ENCODE measurements at places on chromosomes 11 and 22.
A peak's percentile ranks its signal among the peaks of the same experiment; 100 is the strongest.

DNA sequence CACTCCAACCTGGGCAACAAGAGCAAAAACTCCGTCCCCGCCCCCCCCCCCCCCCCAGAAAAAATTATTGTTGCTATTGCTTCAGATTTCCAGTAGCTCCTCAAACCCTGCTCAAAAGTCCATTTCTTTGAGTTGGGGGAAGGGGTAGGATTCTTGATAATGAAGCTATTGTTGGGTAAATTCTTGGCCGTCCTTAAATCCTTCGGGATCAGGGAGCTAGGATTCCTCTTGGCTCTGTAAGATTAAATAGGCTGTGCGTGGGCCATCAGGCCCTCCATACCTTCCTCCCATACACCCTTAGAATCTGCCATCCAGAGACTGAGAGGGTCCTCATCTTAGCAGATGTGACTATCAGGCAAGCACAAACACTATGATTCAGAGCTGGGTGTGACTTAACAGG, 16.4 kb downstream of the YWHAH start:
- DNase-seq = no peak

- no peak for DNase-seq
Observed at GRCh38 chr11:72824811-72825505, 10.7 kb downstream of the ATG16L2 start.

- DNase-seq = no peak
Observed at GRCh38 chr11:11036848-11037732, 179.2 kb upstream of the ZBED5 start.

- no peak for DNase-seq
Observed at GRCh38 chr11:35163702-35164496, 24.9 kb downstream of the CD44 start.

- DNase-seq = no peak
Observed at GRCh38 chr22:40210818-40211217, 33.1 kb downstream of the TNRC6B start.

DNA sequence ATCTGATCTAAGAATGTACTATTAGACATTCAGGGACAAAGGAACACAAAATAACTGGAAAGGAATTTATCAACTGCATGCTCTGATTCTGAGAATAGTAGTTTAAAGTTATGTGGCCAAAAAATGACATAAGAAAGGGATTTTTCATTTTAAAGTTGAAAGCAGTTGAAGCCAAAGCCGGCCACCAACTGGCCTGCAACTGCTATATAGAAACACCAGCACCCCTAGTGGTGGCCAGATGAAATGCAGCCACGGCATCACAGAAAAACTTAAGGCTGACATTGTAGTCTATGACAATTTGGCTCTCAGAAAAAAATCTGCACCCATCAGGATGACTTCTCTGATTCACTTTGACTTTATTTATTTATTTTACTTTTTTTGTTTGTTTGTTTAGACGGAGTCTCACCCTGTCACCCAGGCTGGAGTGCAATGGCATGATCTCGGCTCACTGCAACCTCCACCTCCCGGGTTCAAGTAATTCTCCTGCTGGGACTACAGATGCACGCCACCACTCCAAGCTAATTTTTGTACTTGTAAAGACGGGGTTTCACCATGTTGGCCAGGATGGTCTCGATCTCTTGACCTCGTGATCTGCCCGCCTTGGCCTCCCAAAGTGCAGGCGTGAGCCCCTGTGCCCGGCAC, 59.2 kb downstream of the SLC35F2 start:
- DNase-seq = no peak

DNA sequence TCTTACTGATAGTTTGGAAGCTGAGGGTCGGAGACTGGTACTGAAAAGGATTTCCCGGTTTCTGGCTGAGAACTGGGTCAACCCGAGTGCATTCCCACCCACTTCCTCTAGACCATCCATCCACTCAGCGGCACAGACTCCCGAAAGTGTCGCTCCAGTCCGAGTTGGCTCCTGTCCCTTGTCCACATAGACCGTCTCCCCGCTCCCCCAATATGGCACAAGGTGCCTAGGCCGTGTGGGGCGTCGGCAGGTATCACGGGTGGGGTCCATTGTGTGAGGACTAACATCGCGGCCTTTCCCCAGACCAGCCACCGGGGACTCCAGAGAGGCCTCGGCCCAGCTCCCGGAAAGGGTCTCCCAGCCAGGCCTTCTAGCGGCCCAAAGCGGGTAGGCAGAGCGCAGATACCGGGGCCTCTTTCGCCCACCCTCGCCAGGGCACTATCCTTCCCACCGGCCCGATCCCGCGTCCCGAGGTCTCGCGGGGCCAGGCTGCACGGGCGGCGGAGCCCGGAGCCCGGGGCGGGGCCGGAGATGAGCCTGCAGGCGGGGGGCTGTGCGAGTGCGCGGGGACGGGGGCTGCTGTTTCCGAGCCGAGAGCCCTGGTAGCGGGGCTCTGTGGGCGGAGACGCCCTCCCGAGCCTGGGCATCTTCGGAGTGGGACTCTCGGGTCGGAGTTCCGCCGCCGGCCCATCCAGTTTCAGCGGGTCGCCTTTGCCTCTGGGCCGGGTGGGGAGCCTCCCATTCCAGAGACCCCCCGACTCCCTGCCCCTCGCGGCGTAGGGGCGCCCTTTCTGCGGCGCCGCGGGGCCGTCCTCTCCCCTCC, 21.1 kb downstream of the SERPINH1 start:
- peak; percentile 87 for DNase-seq

GRCh38 chr11:2934021-2934550, 4.9 kb upstream of the PHLDA2 start:
- DNase-seq = no peak

DNA sequence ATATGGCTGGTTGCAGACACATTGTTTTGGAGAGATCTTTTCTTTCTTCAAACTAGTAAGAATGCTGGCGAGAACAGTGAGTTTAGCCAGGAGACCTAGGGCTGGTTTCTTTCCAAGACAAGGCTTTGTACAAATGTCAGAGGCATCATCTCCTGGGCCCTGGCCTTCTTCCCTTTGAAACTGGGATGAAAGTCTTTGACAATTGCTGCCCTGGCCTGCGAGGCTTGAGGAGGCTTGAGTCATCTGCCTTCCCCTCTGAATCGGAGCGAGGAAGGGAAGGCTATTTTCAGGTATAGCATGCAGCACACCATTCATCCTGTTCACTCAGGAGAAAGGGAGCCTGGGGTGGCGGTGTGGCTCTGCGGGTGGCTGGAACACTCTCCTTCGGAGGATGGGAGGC, 21.5 kb upstream of the PARVG start:
- no peak for DNase-seq

DNA sequence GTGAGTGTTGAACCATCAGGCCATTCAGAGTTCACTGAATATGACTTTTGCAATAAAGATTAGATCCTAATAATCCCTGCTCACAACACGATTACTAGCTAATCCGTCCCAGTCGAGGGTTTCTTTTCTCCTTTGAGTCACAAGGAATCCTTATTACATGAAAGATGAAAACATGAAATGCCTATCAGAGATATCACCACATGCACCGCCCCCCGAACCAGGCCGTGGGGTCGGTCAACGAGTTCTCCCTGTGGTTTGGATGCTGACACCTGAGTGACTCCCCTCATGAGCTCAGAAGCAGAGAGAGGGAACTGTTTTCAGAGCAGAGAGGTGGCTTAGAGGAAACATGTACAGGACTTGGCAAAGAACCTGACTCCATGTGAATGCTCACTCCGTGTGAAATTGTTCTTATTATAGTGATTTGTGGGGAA, 263.3 kb downstream of the ETS1 start:
- no peak for DNase-seq

DNA sequence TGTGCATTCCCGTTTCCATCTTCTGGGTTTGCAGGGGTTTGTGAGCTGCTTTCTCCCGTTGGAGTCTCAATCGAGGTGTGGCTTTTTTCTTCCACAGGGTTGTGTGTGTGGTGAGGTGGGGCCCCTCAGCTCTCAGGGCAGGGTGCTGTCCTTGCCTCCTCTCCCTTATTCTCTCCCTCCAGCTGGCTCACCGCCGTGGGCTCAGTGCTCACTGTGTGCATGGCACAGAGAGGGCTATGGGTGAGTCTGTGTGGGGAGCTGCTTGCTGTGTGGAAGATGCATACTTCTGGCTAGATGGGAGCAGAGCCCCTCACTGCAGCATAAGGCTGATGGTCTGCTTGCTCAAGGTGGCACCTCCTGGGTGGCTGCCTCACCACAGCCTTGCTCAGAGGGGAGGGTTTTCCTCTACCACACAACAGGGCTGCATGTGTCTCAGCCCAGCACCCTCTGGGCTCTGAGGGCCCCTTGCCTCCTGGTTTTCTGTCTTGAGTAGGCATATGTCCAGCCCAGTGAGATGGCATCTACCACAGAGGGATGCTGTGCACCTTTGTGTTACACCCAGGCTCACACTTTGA, 203.1 kb upstream of the B3GAT1 start:
- no peak for DNase-seq

DNA sequence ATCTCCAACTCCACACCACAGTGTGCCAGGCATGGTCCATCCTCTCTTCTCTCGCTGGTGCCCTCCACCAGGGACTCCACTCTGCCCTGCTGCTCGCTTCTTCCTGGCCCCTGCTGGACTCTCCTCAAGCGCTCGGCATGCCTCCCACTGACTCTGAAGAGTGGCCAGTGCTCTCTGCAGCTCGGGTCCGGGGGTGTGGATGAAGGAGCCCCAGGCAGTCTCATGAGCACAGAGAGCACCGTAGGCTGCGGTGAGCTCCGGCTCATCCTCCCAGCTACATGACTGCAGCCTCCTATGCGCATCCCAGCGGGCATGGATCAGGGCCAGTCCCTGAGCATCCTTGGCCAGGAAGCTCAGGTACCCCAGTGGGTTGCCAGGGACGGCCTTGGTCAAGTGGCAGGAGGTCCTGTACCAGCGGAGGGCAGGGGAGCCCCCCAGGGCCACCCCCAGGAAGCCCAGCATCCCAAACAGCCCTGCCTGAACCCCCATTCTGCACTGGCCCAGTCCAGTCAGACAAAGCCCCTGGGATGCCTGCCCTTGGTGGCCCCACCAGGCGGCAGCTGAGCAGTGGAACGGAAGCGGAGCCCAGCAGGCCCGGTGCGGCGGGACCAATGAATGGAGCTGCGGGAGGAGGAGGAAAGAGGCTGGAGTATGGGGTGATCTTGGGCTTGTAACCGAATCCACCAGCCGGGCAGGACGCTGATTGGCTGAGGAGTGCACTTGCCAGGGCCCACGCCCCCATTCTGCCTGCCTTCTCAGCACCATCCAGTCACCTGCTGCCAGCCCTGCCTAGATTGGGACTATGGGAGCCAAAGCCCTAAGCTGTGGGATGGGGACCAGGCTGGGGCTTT, at the start of gene PLA2G3:
TSS of gene PLA2G3 (minus strand) at position 643 of the 851 bp plus-strand sequence. CDS start at position 489, 154 bp downstream.
- DNase-seq = no peak

GRCh38 chr11:81647374-81647773, 1086.3 kb downstream of the FAM181B start:
- DNase-seq = no peak

- DNase-seq = no peak
Observed at GRCh38 chr22:22578702-22579424, 19.8 kb upstream of the PRAME start.

- no peak for DNase-seq
Observed at GRCh38 chr22:40290516-40290915, 55.8 kb upstream of the ADSL start.

DNA sequence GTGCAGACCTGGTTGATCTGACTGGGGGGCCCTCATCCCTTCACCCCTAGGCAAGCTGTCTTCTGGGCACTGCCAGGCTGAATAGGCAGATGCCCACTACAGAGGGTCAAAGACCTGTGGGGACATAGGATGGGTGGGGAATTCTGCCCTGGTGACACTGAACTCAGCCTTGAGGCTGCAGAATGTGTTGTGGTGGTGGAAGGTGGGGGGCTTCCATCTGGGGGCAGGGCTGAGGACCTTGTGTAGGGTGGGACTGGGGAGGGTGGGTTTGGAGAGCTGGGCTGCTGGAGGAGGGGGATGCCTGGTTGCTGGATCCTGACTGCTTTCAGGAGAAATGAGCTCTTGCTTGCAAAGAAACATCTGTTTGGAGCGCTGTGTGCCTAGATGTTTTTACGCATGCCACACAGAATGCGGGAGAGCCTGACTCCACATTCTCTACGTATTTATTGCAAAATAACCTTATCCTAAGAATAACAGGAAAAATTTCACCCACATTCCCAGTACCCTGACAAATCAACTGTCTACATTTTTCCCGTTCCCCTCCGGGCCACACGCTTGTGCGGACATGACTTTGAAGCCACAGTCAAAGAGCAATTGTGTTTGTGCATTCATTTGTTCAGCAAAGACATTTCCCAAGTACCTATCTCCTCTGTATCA, 18.3 kb downstream of the SMIM38 start:
- DNase-seq = no peak

- DNase-seq = no peak
Observed at GRCh38 chr22:23684026-23684425, 6.8 kb upstream of the RGL4 start.

DNA sequence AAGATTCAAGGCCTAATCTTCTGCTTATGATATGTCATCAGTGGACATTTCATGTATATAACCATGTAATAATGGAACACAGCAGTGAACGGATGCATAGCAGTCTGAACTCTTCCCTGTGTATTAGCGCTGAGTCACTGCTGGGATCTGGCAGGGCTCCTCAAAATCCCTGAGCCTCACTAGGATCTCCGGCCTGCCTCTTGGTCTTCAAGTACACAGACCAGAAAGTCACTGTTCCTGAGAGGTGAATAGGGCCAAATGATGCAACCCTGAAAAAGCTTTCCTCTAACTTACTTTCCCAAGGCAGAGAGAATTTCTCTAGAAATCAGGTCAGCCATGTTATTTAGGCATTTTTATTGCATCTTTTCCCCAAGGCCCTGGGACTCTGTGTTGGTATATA, 35.0 kb downstream of the POU2AF1 start:
- no peak for DNase-seq

GRCh38 chr11:81602508-81602907, 1131.2 kb downstream of the FAM181B start:
- no peak for DNase-seq

DNA sequence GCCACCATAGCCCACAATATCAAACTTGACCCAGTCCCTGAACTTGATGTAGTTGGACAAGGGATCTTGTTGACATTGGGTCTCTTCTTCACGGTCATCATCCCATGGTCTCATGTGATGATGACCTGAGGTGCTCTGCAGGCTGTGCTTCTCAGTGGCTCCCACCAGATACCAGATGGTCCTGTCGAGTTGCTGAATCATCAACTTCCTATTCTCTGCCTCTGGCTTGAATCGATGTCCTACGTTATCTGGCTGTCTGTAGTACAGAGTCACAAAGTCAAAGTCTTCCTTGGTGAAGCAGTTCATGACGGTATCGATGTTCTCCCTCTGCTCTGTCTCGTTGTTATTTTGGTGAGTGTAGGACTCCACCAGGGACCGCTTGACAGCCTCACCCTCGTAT, 145.7 kb upstream of the ALDH3B2 start:
- DNase-seq = no peak

DNA sequence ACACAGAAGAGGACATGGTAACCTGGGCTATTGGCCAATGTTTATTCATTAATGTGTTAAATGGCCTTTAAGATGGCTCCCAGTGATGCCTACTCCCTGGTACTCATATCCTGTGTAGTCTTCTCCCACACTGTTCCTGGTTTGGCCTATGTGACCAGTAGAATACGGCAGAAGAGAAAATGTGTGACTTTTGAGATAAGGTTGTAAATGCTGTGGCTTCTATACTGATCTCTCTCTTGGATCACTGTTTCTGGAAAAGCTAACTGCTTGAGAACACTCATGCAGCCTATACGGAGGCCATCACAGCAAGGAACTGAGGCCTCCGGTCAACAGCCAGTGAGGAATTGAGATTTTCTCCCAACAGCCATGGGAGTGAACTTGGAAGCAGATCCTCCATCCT, 24.1 kb downstream of the MAML2 start:
- no peak for DNase-seq

- DNase-seq = peak; percentile 73
Observed at GRCh38 chr11:64148226-64148916, 17.5 kb downstream of the MACROD1 start.
